LHCN-M2 (cell line): ENCODE measurements at places on chromosomes 3 and 15.

GRCh38 chr3:72380193-72380592 lies 468.1 kb downstream of the SHQ1 start:
- peak; percentile 74 for DNase-seq

GRCh38 chr3:119395923-119396358 lies 67.5 kb downstream of the TMEM39A start:
- no peak for DNase-seq

DNA sequence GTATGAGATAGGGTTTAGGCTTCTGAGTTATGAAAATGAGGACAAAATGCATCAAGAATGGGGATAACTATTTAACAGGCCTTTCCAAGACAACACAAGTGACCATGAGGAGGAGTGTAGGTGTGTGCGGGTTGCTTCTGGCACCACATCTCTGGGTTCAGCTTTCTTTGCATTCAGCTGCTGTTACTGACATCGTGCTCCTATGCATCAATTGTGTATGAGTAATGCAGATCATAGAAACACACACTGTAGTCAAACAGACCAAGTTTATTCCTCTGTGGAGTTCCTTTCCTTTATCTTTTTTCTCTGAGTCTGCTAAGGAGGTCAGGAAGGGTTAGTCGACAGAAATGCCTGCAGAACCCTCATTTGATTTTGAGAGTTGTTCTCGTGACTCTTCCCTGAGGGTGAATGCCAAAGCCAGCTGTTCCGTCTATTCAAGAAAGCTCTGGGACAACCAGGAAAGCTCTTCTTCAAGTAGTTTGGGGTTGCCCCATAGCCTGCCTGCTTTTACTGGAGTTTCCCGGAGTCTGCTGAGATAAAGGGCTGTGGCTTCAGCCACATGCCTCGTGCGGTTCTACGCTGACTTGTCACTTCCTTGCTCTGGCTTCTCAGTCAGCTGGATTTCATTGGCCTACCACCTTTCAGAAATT lies 136.7 kb upstream of the TLE3 start:
- DNase-seq = peak; percentile 86

GRCh38 chr3:188449421-188449820 lies 295.5 kb downstream of the LPP start:
- DNase-seq = no peak
